ENCODE measurements at places on chromosomes 3 and 15. TPM values are rescaled to one million over a fixed set of nuclear protein-coding genes. Genes with fewer than 3 reads are reported as not detected.

- DNase-seq, result no peak
- no peak overlapping the region for H3K4me3 ChIP-seq
- H3K4me1 ChIP-seq, result peaks cover 9% of the 10 kb centered on the region
- H3K36me3 ChIP-seq, result no peaks in the 10 kb centered on the region
- H3K27ac ChIP-seq, result no peak overlapping the region
- peaks cover 12% of the 10 kb centered on the region for H3K27me3 ChIP-seq
Observed at GRCh38 chr15:89395996-89396395, 61.4 kb upstream of the POLG start.

GRCh38 chr15:99239545-99240198 lies 9.7 kb downstream of the TTC23 start:
- H3K27me3 ChIP-seq, result no peaks in the 10 kb centered on the region
- H3K4me1 ChIP-seq, result no peaks in the 10 kb centered on the region
- no peak overlapping the region for H3K27ac ChIP-seq
- no peaks in the 10 kb centered on the region for H3K36me3 ChIP-seq

- H3K4me3 ChIP-seq, result no peak overlapping the region
- H3K27ac ChIP-seq, result no peak overlapping the region
- peaks cover 21% of the 10 kb centered on the region for H3K36me3 ChIP-seq
- H3K4me1 ChIP-seq, result no peaks in the 10 kb centered on the region
- DNase-seq, result no peak
Observed at GRCh38 chr3:56629451-56629850, 53.6 kb downstream of the TASOR start.

GRCh38 chr15:69626095-69627066 lies 173.8 kb downstream of the RPLP1 start:
- H3K4me3 ChIP-seq, result no peak overlapping the region
- no peak for DNase-seq
- no peaks in the 10 kb centered on the region for H3K36me3 ChIP-seq
- H3K4me1 ChIP-seq, result no peaks in the 10 kb centered on the region
- no peaks in the 10 kb centered on the region for H3K27me3 ChIP-seq
- H3K27ac ChIP-seq, result no peak overlapping the region

- H3K36me3 ChIP-seq, result no peaks in the 10 kb centered on the region
- H3K27ac ChIP-seq, result no peak overlapping the region
- H3K4me3 ChIP-seq, result no peak overlapping the region
- no peaks in the 10 kb centered on the region for H3K4me1 ChIP-seq
- no peak for DNase-seq
- H3K27me3 ChIP-seq, result no peaks in the 10 kb centered on the region
Observed at GRCh38 chr15:77859491-77860060, 217.9 kb downstream of the TBC1D2B start.

GRCh38 chr15:57440167-57440566 lies 63.9 kb downstream of the CGNL1 start:
- H3K27me3 ChIP-seq, result no peaks in the 10 kb centered on the region
- no peaks in the 10 kb centered on the region for H3K36me3 ChIP-seq
- no peak overlapping the region for H3K27ac ChIP-seq

GRCh38 chr3:149879872-149880271 lies 66.9 kb downstream of the RNF13 start:
- H3K36me3 ChIP-seq, result no peaks in the 10 kb centered on the region
- no peak for DNase-seq
- H3K27ac ChIP-seq, result no peak overlapping the region
- no peaks in the 10 kb centered on the region for H3K4me1 ChIP-seq
- H3K4me3 ChIP-seq, result no peak overlapping the region

- H3K27ac ChIP-seq, result no peak overlapping the region
- no peaks in the 10 kb centered on the region for H3K27me3 ChIP-seq
- no peak overlapping the region for H3K4me3 ChIP-seq
- no peak for DNase-seq
Observed at GRCh38 chr3:117962750-117963149, 1071.9 kb downstream of the IGSF11 start.

- H3K27ac ChIP-seq, result no peak overlapping the region
- no peaks in the 10 kb centered on the region for H3K27me3 ChIP-seq
- H3K36me3 ChIP-seq, result no peaks in the 10 kb centered on the region
- H3K4me1 ChIP-seq, result no peaks in the 10 kb centered on the region
Observed at GRCh38 chr3:66092175-66092995, 53.7 kb upstream of the MAGI1 start.

GRCh38 chr3:64824394-64824909 lies 136.7 kb upstream of the ADAMTS9 start:
- no peak overlapping the region for H3K27ac ChIP-seq
- H3K4me3 ChIP-seq, result no peak overlapping the region
- no peaks in the 10 kb centered on the region for H3K27me3 ChIP-seq
- DNase-seq, result no peak
- no peaks in the 10 kb centered on the region for H3K36me3 ChIP-seq

- no peak overlapping the region for H3K27ac ChIP-seq
- no peak overlapping the region for H3K4me3 ChIP-seq
- no peak for DNase-seq
- H3K4me1 ChIP-seq, result no peaks in the 10 kb centered on the region
- H3K27me3 ChIP-seq, result no peaks in the 10 kb centered on the region
Observed at GRCh38 chr3:69400683-69401082, 14.8 kb upstream of the FRMD4B start.

The SLC6A1 gene
- total RNA-seq, result not detected

The TM6SF1 gene
- 0.50 TPM for total RNA-seq

The GOLGA8N gene
- 7.0 TPM for total RNA-seq
